Skeletal muscle cell (primary cell): ENCODE measurements at places on chromosomes 2 and 18.

GRCh38 chr18:40904295-40904694 lies 1050.7 kb upstream of the PIK3C3 start:
- no peak for DNase-seq

DNA sequence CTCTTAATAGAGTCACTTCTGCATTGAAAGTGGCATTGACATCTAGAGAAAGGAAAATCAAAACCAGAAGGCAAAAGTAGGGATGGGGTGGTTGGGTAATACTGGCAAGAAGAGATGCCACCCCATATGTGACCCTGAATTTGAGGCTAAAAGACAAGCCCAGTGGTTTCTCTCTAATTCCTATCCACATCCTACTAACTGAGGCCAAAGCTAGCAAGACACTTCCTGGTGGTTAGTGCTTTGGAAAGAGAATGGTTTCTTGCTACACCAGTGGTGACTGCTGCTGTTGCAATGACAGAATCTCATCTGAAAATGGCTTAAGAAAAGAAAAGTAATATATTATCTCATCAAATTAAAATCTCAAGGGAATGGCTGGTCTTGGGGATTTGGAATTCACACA lies 640.6 kb downstream of the EPHA4 start:
- no peak for DNase-seq

DNA sequence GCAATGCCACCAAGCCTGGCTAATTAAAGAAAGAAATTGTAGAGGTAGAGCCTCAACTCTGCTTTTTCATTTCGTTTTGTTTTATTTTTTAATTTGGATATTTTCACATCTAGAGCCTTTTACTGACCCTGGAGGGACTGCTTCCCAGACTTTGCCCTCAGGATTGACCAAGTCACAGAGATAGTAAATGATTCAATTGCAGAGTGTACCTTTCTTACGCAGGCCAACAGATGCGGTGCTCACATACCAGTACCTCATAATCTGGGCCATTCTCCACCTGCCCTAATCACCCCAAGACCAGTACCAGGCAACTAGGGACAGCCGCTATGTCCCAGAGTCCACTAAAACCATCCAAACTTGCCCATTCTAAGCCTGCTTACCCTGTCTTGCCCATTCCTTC lies 110.8 kb downstream of the DDX1 start:
- no peak for DNase-seq

GRCh38 chr2:203399031-203399430 lies 70.8 kb downstream of the ABI2 start:
- DNase-seq = no peak

GRCh38 chr18:76794326-76794725 lies 28.0 kb upstream of the ZNF236 start:
- DNase-seq = no peak

DNA sequence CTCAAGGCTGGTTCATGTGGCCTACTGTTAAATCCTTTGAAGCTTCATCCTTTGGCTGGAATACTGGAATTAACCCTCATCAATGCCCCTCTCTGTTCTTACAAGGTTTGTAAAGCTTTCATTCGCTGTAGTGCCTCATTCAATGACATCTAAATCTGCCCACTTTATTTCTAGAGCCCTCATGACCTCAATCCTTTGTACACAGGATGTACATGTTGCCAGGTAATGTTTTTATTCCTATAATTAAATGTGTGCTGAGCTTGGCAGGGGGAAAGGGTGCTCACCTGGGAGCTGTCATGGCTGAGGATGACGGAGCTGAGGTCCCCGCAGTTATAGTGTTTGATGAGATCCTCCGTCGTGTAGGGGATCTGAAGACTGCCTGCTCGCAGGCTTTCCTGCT lies 39.3 kb downstream of the TRABD2A start:
- no peak for DNase-seq
